ENCODE measurements at places on chromosomes 12 and 14. TPM values are rescaled to one million over a fixed set of nuclear protein-coding genes. Genes with fewer than 3 reads are reported as not detected.
A peak's percentile ranks its signal among the peaks of the same experiment; 100 is the strongest.

DNA sequence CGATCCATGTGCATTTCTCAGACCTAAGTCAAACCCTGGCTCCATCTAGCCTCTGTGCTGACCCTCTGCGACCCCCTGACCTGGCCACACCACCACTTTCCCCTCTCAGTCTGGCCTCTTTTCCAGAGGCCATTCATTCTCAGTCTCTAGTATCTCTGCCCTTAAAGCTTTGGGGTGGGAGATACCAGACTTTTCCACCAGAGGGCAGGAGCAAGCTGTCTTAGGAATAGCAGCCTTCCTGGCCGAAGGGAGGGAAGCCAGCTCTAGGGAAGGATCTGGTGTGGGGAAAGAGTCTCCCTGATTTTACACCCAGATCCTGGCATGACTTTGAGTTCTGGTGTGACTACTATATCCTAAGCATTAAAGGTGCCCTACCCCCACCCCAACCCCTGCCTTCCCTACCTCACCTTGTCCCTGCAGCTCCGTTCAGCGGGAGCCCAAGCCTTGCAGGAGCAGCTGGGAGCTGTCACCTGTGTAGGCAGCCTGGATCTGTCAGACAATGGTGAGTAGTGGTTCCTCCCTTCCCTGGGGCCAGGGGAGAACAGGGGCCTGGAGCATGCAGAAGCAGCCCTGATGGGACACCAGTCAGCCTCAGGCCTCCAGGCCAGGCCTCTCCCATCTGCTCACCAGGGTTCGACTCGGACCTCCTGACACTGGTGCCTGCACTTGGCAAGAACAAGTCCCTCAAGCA lies 6.6 kb downstream of the CARMIL3 start:
- H3K27me3 ChIP-seq = peaks cover 3% of the 10 kb centered on the region
- peak; percentile 31 for DNase-seq
- no peak overlapping the region for H3K4me3 ChIP-seq
- H3K36me3 ChIP-seq = no peaks in the 10 kb centered on the region
- H3K27ac ChIP-seq = no peak overlapping the region

DNA sequence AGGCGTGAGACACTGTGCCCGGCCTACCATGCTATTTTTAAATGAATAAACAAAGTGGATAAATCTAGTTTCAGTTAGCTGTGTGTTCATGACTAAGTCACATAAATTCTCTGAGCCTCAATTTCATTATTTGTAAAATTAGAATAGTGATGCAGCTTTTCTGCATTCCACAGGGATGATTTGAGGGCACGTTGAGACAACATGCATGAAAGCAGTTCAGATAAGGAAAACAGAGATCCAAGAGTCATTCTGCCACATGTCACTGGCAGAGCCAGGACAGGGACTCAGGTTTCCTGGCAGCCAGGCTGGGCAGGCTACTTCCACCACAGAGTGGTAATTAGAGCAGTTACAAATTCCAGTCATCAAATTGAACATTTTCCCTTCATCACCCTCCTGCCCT lies 2.9 kb upstream of the PPP4R4 start:
- no peak overlapping the region for H3K27ac ChIP-seq
- H3K27me3 ChIP-seq = peaks cover 17% of the 10 kb centered on the region
- no peaks in the 10 kb centered on the region for H3K4me1 ChIP-seq
- no peaks in the 10 kb centered on the region for H3K36me3 ChIP-seq
- peak; percentile 6 for DNase-seq

The RDH11 gene
- total RNA-seq = 96.2 TPM

The CGRRF1 gene
- total RNA-seq = 18.7 TPM
